ENCODE measurements at places on chromosomes 4 and X. TPM values are rescaled to one million over a fixed set of nuclear protein-coding genes. Genes with fewer than 3 reads are reported as not detected.

The RNF212 gene
- total RNA-seq, result 1.5 TPM

The SMIM10L2A gene
- 2.3 TPM for total RNA-seq

The EXOSC9 gene
- 35.0 TPM for total RNA-seq

The PUDP gene
- 16.6 TPM for total RNA-seq

The CSN3 gene
- not detected for total RNA-seq

The AFP gene
- total RNA-seq, result not detected

Data from mesangial cell (primary cell).